ENCODE measurements at places on chromosomes 13 and 19. TPM values are rescaled to one million over a fixed set of nuclear protein-coding genes. Genes with fewer than 3 reads are reported as not detected.

CPAMD8 gene
- 12.0 TPM for polyA plus RNA-seq

CDX2 gene
- not detected for polyA plus RNA-seq

FAM174C gene
- polyA plus RNA-seq: 51.6 TPM

MBD3L3 gene
- polyA plus RNA-seq: not detected

GJB2 gene
- 2.5 TPM for polyA plus RNA-seq

CCDC8 gene
- 20.1 TPM for polyA plus RNA-seq

CD79A gene
- 3.6 TPM for polyA plus RNA-seq

ZNF534 gene
- polyA plus RNA-seq: 2.1 TPM

CPB2 gene
- polyA plus RNA-seq: not detected

DIRAS1 gene
- 8.1 TPM for polyA plus RNA-seq

Data from testis (tissue), 5 donors.